ENCODE measurements at places on chromosomes 11 and 22.

GRCh38 chr11:108797578-108798100 is 132.8 kb downstream of the DDX10 start:
- DNase-seq: no peak

DNA sequence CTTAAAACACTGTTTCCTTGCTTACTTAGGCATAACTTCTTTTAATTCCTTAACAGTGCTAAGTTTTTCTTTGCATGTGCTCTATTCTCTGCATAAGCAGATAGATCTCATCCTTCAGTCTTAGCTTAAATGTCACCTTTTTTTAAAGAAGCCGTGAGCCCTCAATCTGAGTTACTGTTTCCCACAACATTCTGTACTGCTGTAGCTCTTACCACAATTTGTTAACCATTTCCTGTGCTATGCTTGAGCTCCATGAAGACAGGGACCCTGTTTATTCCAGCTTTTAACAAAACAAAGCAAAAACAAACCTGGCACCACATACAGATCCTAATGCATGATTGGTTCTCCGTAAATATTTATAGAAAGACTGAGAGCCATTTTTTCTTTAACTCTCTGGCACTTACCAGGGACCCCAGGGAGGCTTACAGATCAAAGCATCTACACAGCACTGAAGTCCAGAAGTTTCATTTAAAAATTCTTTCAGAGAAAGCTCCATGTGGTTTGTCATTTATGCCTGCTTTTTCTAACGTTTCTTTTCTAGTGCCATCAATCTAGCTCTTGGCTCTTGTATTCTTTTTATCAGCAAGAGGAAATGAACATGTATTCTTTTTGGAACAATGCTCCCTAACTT is 74.9 kb downstream of the DYNC2H1 start:
- no peak for DNase-seq

- DNase-seq: no peak
These were observed 18.8 kb downstream of the IL17REL start for GRCh38 chr22:49993649-49994360.

DNA sequence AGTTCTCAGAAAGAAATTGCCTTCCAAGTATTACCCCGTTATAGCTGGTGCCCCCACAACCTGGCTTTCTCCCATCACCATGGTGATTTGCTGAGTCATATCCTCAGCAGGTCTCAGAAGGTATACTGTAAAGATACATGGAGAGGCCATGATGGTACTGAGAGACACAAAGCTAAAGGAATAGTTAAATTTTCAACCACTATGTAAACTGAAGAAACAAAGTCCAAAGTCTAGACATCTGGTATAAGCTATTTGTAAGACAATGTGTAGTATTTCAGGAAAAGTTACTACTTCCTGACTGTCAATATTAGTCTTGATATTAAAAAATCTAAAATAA is 377.1 kb downstream of the DCDC1 start:
- no peak for DNase-seq

DNA sequence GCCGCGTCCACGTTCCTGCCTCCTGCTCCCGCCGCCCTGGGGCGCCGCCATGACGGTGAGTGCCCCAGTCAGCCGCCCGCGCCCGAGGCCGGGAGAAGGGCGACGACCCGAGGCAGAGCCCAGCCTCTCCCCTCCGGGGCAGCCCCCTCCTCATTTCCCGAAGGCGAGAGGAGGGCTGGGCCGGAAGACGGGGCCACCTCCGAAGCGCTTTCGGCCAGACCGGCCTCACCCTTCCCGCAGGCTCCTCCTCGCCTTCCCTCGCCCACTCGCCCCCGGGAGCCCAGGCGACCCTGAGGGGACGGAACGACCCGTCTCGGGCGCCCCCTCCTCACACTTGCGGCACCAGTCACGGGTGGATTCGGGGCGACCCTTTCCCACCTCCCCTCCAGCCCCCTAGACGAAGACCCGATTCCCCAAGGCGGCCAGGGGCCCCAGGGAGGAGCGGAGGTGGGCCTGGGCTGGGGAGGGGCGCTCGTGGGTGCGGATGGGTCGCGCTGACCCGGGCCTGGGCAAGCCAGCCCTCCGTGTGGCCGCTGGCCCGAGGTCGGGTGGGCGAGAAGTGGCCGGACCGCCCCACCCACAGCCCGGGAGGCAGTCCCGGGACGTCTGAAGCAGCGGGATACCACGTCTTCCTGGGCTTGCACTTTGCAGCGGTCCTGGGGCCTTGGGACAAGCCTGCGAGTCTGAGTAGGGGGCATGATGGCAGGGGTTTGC is 49.7 kb downstream of the TRIOBP start:
- no peak for DNase-seq

GRCh38 chr11:34609850-34610249 is 11.0 kb upstream of the EHF start:
- no peak for DNase-seq

DNA sequence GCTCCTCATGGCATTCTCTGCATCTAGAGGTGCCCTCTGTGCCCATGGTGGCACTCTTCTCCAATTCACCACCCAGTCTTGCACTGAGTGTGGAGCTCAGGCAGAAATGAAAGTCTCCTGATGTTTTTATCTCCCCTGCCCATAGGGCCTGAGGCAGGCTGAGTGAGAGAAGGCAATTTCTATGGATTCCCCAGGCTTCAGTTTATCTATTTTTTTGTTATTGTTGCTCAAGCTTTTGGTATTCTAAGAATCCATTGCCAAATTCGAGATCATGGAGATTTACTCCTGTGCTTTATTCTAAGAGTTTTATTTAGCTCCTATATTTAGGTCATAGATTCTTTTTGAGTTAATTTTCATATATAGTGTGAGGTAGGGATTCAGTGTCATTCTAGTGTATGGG is 40.7 kb downstream of the TSPAN18 start:
- DNase-seq: no peak

GRCh38 chr11:2547806-2548205 is 103.0 kb downstream of the KCNQ1 start:
- no peak for DNase-seq

DNA sequence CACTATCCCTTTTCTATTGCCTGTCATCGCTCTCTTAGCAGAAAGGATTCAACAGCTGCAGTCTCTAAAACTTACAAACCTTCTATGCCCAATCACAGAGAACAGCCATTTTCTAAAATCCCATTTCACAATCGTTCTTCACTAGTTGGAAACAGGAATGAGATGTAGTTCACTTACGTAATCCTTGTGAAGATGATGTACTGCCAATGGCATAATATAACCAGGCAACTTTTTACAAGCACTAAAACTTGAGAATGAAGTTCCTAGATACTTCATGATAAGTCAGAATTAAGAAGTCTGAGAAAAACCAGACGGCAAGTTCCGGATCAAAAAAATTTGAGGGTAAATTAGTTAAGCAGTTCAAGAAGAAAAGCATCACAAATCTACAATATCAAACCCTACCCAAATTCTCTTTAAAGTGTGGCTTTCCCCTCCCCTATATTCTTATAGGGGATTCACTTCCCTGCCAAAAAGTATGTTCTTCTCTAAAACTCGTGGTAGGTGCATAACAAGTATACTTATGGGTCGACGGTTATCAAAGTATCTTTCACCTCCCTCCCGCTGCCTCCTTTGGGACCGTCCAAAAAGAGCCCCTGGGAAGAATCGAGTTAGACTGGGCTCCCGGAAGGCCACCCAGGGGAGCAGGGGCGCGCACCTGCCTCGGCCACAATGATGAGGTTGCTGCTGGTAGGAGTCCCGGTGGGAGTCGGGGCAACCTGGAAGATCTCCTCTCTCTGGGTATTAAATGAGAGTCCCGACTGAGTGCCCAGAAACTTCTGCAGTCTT is 666 bp downstream of the MSANTD4 start:
- DNase-seq: peak; percentile 11

DNA sequence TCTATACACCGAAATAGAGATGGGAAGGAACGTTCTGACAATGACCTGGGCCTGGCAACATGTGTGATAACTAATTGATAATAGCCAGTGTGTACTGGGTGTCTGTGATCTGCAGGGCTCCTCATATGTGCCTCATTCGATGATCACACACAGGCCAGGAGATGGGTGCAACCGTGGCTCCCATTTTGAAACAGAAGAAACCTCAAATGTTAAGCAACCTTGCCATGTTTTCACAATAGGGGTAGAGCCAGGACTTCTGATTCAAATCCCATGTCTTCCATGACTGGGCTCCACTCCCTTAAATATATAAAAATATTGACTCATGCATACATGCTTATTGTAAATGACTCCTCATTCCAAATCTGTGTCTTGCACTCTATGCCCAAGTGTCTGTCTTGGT is 11.1 kb downstream of the APOL3 start:
- no peak for DNase-seq

DNA sequence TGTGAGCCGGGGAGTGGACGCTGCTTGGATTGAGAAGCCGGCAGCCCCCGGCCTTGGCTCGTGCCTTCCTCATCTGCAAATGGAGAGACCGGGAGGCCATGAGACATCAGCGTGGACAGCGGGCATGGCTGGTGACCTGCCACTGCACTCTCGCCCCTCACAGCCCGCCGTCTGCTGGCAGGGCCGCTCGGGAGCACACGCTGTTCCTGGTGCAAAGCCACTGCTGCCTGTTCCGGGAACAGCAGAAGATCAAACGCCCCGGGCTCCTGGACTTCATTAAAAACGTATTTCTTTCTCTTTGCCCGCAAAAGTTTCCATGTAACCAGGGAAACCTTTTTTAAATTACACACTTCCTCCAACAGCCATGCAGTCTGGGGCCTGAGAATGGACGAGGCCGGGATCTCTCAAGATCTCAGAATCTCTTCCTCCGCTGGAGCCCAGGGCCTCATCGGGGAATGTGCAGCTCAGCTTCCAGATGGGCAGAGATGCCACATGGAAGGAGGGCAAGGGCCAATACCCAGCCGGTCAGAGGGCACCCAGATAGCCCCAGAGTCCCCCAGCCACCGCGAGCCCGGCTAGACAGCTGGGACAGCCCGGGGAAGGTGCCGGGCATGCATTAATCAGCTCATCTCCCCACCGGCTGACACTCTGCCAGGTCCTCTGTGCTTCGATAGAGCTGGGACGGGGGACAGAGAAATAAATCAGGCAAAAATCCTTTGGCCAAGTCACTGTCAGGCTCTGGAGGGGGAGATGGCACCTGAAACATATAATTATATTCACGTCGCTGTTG is 62.8 kb upstream of the PRR5 start:
- no peak for DNase-seq

GRCh38 chr22:40560551-40560950 is 76.0 kb downstream of the MRTFA start:
- no peak for DNase-seq

DNA sequence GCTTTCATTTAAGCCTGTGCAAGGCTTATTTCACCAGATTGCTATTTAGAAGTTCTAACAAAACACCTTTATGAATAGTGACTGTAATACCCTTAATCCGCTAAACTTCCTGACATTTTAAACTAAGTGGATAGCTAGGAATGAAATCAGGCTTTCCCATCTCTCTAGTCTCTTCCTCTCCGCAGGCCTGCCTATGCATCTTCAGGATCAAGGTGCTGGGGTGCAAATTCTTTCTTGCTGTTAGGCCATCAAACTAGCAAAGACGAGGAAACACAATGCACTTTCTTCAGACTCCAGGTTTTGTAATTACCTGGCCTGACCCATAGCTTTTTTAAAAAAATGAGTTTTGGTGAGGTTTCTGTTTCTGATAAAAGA is 149.4 kb downstream of the DBX1 start:
- DNase-seq: no peak

- DNase-seq: no peak
These were observed 57.2 kb downstream of the RPS6KA4 start for GRCh38 chr11:64415996-64416728.

GRCh38 chr22:43951966-43952365 is 3.3 kb upstream of the SAMM50 start:
- no peak for DNase-seq

- DNase-seq: no peak
These were observed 19.8 kb downstream of the PRMT3 start for GRCh38 chr11:20407344-20407743.

GRCh38 chr11:81644239-81644840 is 1089.3 kb downstream of the FAM181B start:
- peak; percentile 24 for DNase-seq

- no peak for DNase-seq
These were observed 66.6 kb downstream of the MED15 start for GRCh38 chr22:20573833-20574615.

DNA sequence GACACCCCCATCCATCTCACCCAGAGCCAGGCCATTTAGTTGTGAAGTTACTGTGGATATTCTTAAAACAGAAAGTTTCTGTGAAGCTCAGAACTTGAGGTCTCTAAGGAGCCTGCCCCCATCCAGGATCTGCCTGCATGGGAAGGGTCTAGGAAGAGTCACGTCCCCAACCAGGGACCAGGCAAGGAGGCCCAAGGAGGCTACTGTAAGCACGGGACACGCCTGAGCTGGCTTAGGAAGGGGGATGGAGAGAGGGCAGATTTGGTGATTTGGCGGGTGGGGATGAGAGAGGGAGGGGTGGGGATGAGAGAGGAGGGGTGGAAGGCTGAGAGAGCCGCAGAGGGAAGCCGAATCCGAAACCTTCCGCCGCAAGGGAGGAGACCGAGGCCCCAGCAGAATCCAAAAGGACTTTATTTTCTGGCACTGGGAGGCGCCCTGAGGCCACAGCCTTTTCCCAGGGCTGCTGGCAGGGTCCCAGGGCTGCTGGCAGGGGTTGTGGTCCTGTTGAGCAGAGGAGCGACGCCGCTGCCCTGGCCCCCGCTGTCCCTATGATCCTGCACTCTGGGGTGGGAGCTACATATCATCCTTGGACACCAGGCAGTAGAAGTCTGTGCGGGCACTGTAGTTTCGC is 9.4 kb downstream of the SIGIRR start:
- no peak for DNase-seq

DNA sequence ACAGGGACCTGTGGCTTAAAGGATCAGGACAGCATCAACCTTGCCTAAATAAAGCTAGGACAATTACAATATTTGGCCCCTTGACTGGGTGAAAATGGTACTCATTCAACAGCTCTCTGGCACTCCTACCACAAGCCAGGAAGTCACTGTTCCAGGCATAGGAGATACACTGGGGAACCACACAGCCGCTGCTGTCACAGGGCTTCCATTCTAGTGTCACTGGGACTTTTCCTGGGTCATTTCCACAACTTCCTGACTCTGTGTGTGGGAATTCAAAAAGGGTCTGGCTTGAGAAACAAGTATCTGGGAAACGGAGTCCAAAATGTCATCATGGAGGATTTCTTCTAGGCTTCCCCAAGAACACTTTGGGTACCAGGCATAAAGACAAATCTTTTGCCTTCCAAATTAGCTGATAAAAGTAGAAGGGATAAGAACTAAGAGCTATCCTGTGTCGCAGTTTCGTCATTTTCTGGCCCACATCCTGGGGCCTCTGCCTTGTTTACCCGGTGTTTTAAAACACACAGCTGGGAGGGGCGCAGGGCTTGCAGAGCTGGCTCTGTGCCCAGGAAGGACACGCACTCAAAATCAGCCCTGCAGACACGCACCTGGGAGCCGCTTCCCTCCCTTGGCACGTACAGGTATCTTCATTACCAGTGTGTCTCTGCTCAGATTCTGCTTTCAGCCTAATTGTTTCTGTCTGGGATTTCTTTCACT is 38.0 kb downstream of the TMEM45B start:
- DNase-seq: no peak

DNA sequence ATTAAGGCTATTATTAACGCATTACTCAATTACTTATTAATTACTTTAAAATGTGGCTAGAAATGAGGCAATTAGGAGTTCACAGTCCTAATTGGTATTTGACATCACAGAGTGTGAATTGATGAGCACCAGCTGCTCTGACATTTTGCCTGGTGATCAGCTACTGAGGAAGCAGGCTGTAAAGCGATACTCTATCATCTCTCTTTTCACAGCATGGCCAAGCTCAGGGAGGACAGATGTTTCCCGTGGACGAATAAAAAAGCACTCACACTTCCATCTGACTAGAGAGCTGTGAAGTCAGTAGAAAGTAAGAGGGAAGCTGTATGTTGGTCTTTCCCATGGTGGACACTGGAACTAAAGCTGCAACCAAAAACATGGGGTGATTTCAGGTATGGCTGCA is 29.1 kb upstream of the SYT9 start:
- no peak for DNase-seq
